Stomach (tissue), 19 donors: ENCODE measurements at places on chromosomes 2 and 18.

DNA sequence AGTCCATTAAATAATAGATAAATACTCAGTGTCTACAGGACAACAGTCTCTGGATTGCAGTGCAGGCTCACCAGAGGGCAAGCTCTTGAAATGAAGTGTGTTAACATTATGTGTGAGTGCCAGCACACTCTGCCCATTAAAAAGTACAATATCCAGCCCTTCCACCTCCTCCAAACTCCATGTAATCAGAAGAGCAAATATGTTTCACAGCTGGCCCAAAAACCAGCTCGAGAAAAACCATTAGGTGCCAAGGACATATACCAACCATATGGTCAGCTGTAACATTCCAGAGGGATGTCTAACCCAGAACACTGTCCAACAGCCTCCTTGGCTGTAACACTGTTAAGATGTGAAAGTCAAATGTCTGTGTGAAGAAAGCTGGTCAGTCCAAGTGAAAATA lies 112.2 kb downstream of the ZNF385B start:
- no peak overlapping the region for H3K27ac ChIP-seq
- H3K36me3 ChIP-seq = no peaks in the 10 kb centered on the region
- H3K27me3 ChIP-seq = no peaks in the 10 kb centered on the region
- no peak overlapping the region for H3K4me3 ChIP-seq

DNA sequence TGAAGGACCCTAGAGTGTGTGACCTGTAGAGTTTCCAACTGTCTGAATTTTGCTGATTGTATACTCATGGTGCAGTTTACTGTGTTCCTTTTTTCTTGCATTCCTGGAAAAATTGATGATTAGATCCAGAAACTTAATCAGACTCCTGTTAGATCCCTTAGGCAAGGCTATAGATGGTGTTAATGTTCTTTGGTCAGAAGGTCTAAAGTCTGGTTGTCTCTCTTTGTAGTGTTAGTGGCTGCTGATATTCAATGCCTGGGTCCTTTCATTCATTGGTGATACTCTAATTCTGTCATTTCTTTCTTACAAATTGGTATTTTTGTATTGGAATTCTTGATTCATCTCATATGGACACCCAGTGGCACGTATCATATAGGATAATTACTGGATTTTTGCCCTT lies 6.3 kb downstream of the CCNT2 start:
- no peak overlapping the region for H3K27ac ChIP-seq
- no peaks in the 10 kb centered on the region for H3K27me3 ChIP-seq
- no peak for DNase-seq
- H3K4me3 ChIP-seq = no peak overlapping the region

GRCh38 chr18:67217551-67218166 lies 298.9 kb downstream of the DSEL start:
- H3K36me3 ChIP-seq = no peaks in the 10 kb centered on the region
- DNase-seq = peak; percentile 42
- H3K27me3 ChIP-seq = no peaks in the 10 kb centered on the region
- H3K4me1 ChIP-seq = no peaks in the 10 kb centered on the region
- H3K27ac ChIP-seq = no peak overlapping the region

- H3K4me1 ChIP-seq = no peaks in the 10 kb centered on the region
- H3K27ac ChIP-seq = no peak overlapping the region
- DNase-seq = no peak
- H3K36me3 ChIP-seq = no peaks in the 10 kb centered on the region
Measured at GRCh38 chr18:36465276-36465675, 167.8 kb downstream of the FHOD3 start.

GRCh38 chr2:84884449-84884848 lies 3.6 kb upstream of the TRABD2A start:
- no peak overlapping the region for H3K27ac ChIP-seq
- DNase-seq = no peak
- H3K27me3 ChIP-seq = peaks cover 17% of the 10 kb centered on the region

GRCh38 chr2:99775585-99775984 lies 285.8 kb upstream of the REV1 start:
- H3K36me3 ChIP-seq = no peaks in the 10 kb centered on the region
- no peak overlapping the region for H3K27ac ChIP-seq
- peaks cover 6% of the 10 kb centered on the region for H3K4me1 ChIP-seq

- H3K4me3 ChIP-seq = no peak overlapping the region
- H3K4me1 ChIP-seq = peaks cover 17% of the 10 kb centered on the region
- H3K27ac ChIP-seq = no peak overlapping the region
- H3K27me3 ChIP-seq = no peaks in the 10 kb centered on the region
Measured at GRCh38 chr2:12705230-12705629, 11.5 kb upstream of the TRIB2 start.

GRCh38 chr2:45918463-45919159 lies 267.1 kb downstream of the PRKCE start:
- H3K27ac ChIP-seq = no peak overlapping the region
- DNase-seq = no peak
- H3K27me3 ChIP-seq = no peaks in the 10 kb centered on the region
- no peak overlapping the region for H3K4me3 ChIP-seq
- peaks cover 32% of the 10 kb centered on the region for H3K4me1 ChIP-seq

- DNase-seq = no peak
- no peaks in the 10 kb centered on the region for H3K27me3 ChIP-seq
- no peak overlapping the region for H3K4me3 ChIP-seq
- no peaks in the 10 kb centered on the region for H3K4me1 ChIP-seq
Measured at GRCh38 chr2:140424471-140424870, 1644.3 kb upstream of the NXPH2 start.

- no peaks in the 10 kb centered on the region for H3K4me1 ChIP-seq
- no peak overlapping the region for H3K4me3 ChIP-seq
- H3K27ac ChIP-seq = no peak overlapping the region
- no peak for DNase-seq
Measured at GRCh38 chr2:161975813-161976160, 98.2 kb downstream of the DPP4 start.

GRCh38 chr2:181129364-181130056 lies 149.1 kb downstream of the UBE2E3 start:
- H3K27me3 ChIP-seq = no peaks in the 10 kb centered on the region
- DNase-seq = no peak
- no peaks in the 10 kb centered on the region for H3K36me3 ChIP-seq
- no peak overlapping the region for H3K27ac ChIP-seq
- H3K4me3 ChIP-seq = no peak overlapping the region

- no peak overlapping the region for H3K27ac ChIP-seq
- H3K36me3 ChIP-seq = no peaks in the 10 kb centered on the region
- no peak overlapping the region for H3K4me3 ChIP-seq
- H3K27me3 ChIP-seq = no peaks in the 10 kb centered on the region
Measured at GRCh38 chr2:196383799-196384198, 212.4 kb upstream of the STK17B start.

DNA sequence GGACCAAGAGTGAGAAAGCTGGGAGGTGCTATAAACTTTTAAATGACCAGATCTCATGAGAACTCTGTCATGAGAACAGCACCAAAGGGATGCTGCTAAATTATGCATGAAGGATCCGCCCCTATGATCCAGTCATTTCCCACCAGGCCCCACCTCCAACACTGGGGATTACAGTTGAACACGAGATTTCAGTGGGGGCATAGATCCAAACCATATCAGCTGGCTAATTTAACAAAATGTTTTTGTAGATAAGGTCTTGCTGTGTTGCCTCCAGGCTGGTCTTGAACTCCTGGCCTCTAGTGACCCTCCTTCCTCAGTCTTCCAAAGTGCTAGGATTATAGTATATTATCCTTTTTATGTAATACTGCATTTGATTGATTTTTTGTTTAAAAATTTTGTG lies 56.0 kb downstream of the NBEAL1 start:
- peaks cover 62% of the 10 kb centered on the region for H3K36me3 ChIP-seq
- no peak overlapping the region for H3K4me3 ChIP-seq
- H3K4me1 ChIP-seq = no peaks in the 10 kb centered on the region
- no peak for DNase-seq
- H3K27me3 ChIP-seq = no peaks in the 10 kb centered on the region
- H3K27ac ChIP-seq = no peak overlapping the region

DNA sequence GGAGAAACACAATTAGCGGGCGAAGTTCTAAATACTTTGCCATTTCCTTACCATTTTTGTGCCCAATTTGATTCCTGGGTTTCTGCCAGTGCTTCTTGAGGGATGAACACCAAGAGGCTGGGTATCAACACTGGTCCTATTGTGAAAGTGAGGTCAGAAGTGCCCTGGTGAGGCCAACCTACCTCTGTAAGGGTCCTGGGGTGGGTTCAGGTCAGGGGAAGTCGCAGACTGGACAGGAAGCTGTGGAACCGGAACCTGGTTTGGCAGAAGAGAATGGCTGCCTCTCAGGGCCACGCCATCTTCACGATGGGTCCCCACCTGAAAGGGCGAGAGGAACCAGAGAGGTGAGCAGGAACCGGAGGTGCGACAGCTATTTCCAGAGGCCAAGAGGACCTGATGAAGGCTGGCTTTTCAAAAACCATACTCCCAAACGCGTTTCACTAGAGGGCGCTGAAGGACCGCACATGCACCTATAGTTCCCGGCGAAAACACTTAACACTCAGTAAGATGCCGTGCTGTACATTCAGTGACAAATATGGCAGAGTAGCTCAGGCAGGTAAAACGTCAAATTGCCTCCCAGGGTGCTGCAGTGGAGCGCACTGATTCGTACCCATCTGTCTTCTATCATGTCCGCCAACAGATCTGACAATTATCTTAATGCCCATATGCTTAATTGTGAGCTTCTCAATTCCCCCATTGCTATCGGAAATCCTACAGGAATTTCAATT lies 275.3 kb upstream of the CCDC68 start:
- H3K27me3 ChIP-seq = no peaks in the 10 kb centered on the region
- no peak overlapping the region for H3K27ac ChIP-seq
- peak overlapping the region; percentile 6 for H3K4me3 ChIP-seq

GRCh38 chr2:9709539-9710285 lies 78.9 kb upstream of the YWHAQ start:
- DNase-seq = no peak
- H3K4me1 ChIP-seq = no peaks in the 10 kb centered on the region
- H3K4me3 ChIP-seq = no peak overlapping the region
- H3K36me3 ChIP-seq = no peaks in the 10 kb centered on the region
- no peaks in the 10 kb centered on the region for H3K27me3 ChIP-seq

- H3K27me3 ChIP-seq = no peaks in the 10 kb centered on the region
- H3K4me1 ChIP-seq = peaks cover 14% of the 10 kb centered on the region
- peak overlapping the region; percentile 42 for H3K27ac ChIP-seq
- no peak overlapping the region for H3K4me3 ChIP-seq
Measured at GRCh38 chr2:127193164-127193966, 26.7 kb downstream of the CYP27C1 start.

- H3K4me3 ChIP-seq = no peak overlapping the region
- DNase-seq = peak; percentile 18
- no peaks in the 10 kb centered on the region for H3K36me3 ChIP-seq
- no peaks in the 10 kb centered on the region for H3K27me3 ChIP-seq
Measured at GRCh38 chr2:177397481-177398289, 5.1 kb downstream of the AGPS start.

DNA sequence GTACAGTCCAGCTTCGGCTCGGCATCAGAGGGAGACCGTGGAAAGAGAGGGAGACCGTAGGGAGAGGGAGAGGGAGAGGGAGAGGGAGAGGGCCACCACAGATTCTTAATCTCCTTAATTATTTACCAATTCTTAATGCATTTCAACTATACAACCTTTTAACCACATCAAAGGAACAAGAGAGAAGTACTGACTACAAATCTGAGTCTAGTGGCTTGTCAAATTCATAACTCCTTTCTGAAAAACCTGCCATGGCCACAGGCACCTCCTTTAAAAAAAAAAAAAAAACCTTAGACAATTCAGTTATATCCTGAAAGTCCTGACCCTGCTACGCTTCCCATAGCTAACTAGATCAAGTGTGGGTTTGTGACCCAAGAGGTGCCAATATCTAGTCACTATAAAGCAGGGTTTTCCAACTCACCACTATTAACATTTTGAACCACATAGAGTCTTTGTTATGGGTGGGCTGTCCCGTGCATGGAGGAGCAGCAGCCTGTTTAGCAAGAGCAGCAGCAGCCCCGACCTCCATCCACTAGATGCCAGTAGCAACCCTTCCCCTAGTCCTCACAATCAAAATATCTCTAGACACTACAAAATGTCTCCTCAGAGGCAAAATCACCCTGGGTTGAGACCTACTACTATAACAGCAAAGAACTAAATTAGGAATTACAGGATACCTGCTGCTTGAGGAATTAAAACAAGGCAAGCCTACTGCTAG lies 6.8 kb downstream of the ESCO1 start:
- H3K36me3 ChIP-seq = peaks cover 4% of the 10 kb centered on the region
- no peak for DNase-seq
- H3K27ac ChIP-seq = no peak overlapping the region
- H3K4me1 ChIP-seq = peaks cover 26% of the 10 kb centered on the region
- no peak overlapping the region for H3K4me3 ChIP-seq
- no peaks in the 10 kb centered on the region for H3K27me3 ChIP-seq

DNA sequence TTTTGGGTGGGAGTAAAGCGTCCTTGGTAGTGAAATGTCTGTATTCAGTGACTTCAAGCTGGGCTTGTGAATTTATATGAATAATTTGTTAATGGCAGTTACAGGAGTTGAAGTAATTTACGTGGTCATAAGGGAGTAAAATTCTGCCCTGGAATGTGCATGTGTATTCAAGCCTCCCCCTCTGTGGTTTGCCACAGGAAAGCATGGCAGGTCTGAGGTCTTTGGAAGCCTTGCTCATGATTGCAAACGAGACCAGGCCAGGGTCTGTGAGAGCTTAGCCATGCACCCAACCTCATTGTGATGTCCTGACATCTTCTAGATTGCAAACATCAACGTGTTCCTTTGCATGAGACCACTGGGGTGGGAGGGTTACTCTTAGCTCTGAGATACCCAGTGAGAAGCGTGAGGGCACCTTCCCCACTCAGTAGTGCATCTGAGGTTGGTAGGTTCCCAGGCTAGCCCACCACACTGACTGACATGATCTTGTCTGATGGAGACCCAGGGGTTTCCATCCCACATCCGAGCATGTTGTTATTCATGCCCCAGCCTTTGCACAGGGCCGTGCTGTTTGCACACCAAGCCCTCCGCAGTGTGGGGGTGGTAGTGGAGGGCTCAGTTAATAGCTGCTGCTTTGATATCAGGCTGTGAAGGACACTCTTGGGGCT lies 216.5 kb downstream of the KLHL29 start:
- DNase-seq = no peak
- peak overlapping the region; percentile 74 for H3K27ac ChIP-seq
- H3K36me3 ChIP-seq = no peaks in the 10 kb centered on the region
- no peak overlapping the region for H3K4me3 ChIP-seq

DNA sequence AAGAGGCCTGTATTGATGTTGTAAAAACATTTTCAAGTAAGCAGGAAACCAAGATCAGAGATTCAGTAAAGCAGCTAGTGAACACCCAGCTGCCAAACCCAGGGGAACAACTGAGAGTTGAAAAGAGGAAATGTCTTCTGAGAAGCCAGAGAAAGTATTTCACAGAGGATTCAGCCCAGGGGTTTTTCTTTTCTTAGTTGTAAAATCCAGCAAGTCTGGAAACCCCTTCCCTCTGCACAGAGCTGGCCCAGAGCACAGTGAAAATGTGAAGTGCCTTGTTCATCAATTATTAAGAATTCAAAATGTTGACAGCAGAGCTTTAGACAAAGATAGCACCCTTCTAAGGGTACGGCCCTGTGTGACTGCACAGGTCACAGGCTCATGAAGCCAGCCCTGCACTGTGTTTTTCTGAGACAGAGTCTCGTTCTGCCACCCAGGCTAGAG lies 28.4 kb downstream of the AFF3 start:
- H3K4me1 ChIP-seq = peaks cover 5% of the 10 kb centered on the region
- DNase-seq = no peak
- H3K36me3 ChIP-seq = no peaks in the 10 kb centered on the region
- H3K27ac ChIP-seq = no peak overlapping the region
- H3K4me3 ChIP-seq = no peak overlapping the region

GRCh38 chr2:69099541-69099940 lies 86.6 kb downstream of the ANTXR1 start:
- H3K27ac ChIP-seq = no peak overlapping the region
- DNase-seq = no peak
- H3K4me1 ChIP-seq = no peaks in the 10 kb centered on the region
- no peaks in the 10 kb centered on the region for H3K27me3 ChIP-seq
